ENCODE measurements at places on chromosomes 11 and 22.

- no peak for DNase-seq
Observed at GRCh38 chr11:124511745-124512144, 31.7 kb downstream of the OR8B12 start.

DNA sequence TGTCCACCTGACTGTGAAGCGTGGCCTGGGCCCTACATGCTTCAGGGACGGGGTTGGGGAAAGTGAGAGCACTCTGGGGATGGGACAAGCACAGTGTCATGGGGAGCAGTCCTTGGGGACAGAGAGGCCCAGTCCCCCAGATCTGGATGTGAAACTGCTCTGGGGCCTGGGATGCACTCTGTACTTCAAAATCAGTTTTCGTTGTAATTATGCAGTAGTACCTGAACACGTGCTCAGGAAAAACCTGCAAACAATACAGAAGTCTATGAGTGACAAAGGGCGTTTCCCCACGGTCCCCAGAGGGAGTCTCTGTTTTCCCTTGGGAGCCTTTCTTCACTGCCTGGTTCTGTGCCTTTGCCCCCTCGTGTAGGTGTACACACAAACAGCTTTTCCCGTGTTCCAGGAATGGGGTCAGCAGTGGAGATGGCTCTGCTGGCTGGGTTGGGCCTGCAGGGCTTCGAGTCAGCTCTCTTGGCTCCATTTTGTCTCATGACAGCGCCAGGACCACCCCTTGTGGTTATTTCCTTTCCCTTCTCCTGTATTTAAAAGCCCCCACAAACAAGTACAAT lies 5.2 kb upstream of the TNFRSF13C start:
- DNase-seq, result no peak

DNA sequence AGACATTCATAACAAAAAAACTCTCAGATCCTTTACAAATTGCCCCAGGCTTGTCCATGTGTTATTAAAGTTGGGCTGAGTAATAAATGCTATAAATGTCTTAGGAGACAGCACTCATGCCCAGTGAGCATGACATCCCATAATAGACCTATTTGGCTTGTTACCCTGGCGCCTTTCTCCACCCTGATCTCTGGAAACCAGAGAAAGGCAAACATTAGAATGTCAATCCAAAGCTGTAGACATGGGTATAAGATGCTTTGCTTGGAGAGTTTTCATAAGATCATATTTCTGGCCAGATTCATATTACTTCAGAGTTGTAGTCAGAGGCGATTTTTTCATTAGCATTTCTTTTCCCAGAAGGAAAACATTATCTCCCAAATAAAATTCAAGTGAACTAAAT lies 161.3 kb upstream of the UBASH3B start:
- peak; percentile 46 for DNase-seq

DNA sequence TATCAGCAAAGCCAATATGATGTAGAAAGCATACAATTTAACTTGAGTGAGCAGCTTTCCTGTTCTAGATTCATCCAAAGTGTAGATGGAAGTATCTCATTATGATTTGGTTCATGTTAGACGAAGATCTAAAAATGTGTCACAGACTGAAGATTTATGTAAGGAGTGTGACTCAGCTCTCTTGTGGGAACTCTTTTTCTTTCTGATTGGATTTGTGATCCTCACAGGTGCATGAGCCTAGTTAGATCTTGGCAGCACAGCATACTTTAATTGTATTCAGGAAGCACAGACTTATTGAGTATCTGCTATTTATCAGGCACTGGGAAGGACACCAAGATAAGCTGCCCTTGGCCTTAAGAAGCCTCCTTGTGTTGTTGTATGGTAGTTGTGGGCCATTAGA lies 147.1 kb downstream of the C11orf91 start:
- no peak for DNase-seq

- peak; percentile 90 for DNase-seq
Observed at GRCh38 chr11:27216270-27217149, 146.5 kb downstream of the CCDC34 start.

DNA sequence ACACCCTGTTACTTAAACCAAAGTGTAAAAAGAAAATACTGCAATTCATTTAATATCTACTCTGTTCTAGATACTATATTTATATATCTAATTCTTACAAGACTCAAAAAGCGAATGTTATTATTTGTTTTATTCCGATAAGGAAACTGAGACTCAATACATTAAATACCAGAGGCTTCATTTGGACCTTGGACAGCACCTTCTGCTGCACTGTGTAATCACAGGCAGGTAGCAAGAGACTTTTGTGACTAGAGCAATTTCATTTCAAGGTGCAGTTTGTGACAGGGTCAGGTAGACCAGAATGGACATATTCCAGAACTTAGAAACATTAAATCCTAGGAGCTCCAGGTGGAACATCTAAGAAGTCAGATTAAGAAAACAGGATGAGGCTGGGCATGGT lies 21.4 kb upstream of the DNAJB13 start:
- no peak for DNase-seq

GRCh38 chr11:60316317-60316716 lies 10.7 kb upstream of the MS4A6E start:
- DNase-seq, result no peak

DNA sequence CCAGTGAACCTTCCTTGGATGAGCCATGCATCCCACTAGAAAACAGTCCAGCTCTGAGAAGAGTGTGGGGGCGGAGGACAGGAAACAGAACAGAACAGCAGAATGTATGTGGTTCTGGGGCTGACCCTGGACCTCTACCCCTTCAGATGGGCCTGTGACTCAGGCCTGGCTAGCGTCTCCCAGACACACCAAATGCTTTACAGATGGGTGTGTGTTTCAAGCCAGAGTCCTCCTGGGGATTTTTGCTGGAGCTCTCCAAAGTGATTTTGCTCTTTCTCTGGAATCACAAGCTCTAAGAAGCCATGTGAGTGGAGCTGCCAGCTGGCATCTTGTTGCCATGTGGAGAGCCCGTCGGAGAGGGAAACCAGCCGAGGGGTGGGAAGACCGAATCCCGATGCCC lies 13.2 kb upstream of the C1QTNF4 start:
- DNase-seq, result peak; percentile 62

GRCh38 chr22:22928666-22929380 lies 41.2 kb downstream of the IGLL5 start:
- DNase-seq, result peak; percentile 76

GRCh38 chr11:129391360-129391759 lies 15.7 kb downstream of the BARX2 start:
- DNase-seq, result no peak

GRCh38 chr11:35689081-35689996 lies 26.8 kb downstream of the TRIM44 start:
- no peak for DNase-seq

GRCh38 chr11:34311126-34311525 lies 46.7 kb downstream of the ABTB2 start:
- DNase-seq, result no peak

DNA sequence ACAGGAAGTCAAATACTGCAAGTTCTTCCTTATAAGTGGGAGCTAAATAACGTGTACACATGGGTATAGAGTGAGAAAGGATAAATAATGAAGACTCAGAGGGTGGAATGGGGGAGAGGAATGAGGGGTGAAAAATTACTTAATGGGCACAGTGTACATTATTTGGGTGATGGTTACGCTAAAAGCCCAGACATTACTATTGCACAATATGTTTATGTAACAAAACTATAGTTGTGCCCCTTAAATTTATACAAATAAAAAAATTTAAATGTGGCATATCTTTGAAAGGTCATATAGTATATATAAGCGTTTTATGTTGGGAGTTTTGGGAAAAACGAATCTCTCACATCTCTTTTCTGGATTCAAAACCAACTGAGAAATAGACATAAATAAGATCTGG lies 96.1 kb downstream of the KIF18A start:
- DNase-seq, result no peak

- no peak for DNase-seq
Observed at GRCh38 chr11:84552791-84553190, 1074.4 kb downstream of the DLG2 start.

DNA sequence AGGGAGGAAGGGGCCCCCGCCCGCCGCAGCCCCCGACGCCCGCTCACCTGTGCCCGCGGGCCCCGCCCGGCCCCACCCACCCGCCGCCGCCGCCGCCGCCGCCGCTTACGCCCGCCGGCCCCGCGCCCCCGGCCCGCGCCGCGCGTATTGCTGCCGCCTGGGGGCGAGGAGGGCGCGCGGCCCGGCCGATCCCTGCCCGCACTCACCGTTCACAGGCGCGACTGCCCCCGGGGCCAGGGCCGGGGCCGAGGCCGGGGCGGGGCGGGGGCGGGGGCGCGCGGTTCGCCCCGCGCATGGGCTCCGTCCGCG lies 212 bp downstream of the HRAS start:
- DNase-seq, result no peak

GRCh38 chr22:25102722-25103121 lies 96.9 kb upstream of the CRYBB3 start:
- no peak for DNase-seq

- DNase-seq, result no peak
Observed at GRCh38 chr22:44723801-44724200, 21.8 kb downstream of the PRR5 start.

DNA sequence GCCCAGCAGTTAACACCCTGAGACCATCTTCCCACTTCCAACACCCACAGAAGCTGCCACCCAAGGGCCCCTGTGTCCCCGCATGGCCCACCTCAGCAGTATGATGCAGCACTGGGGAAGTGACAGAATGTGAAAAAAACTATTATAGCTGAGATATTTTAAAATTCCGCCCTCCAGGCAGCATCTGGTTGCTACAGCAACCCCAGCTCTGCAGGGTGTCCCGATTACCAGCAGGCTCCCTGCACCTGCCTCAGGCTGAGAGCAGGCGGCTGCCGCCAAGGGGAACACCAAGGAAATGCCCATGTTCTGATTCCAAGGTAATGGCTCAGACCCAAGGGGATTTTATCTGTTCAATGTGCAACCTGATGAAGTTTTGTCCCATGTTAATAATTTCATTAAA lies 10.5 kb upstream of the TMEM121B start:
- no peak for DNase-seq

- no peak for DNase-seq
Observed at GRCh38 chr11:88297421-88297820, 40.1 kb downstream of the CTSC start.

- no peak for DNase-seq
Observed at GRCh38 chr11:12886508-12886907, 122.6 kb upstream of the RASSF10 start.

DNA sequence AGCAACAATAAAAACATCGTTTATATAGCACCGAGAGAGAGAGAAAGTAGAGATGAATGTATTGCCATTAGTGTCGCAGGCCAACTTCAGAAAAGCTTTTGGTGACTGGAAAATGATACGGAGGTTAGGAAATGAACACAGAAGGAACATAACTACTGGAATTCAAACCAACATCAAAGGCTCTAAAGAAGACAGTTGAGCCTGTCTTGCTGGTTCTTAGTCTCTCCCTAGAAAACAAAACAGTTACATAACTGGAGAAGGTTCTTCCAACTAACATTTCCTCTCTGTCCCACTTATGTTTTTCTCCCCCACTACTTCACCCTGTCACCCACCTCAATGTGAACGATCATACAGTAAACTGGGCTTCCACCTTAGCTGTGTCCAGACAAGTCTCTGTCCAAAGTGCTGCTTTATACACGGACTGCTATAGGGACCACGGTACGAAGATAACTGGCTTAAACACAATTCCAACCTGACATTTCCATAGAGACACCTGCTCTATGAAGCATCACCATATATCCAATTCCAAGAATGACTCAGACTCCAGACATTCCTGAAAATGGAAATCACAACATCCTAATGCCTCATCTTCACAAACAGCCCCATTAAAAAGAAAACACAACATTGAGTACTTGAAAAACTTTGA lies 85.2 kb upstream of the ARHGAP32 start:
- no peak for DNase-seq

GRCh38 chr11:73889019-73889418 lies 12.2 kb downstream of the PAAF1 start:
- no peak for DNase-seq

- DNase-seq, result no peak
Observed at GRCh38 chr11:122045181-122045586, 70.8 kb downstream of the BLID start.

DNA sequence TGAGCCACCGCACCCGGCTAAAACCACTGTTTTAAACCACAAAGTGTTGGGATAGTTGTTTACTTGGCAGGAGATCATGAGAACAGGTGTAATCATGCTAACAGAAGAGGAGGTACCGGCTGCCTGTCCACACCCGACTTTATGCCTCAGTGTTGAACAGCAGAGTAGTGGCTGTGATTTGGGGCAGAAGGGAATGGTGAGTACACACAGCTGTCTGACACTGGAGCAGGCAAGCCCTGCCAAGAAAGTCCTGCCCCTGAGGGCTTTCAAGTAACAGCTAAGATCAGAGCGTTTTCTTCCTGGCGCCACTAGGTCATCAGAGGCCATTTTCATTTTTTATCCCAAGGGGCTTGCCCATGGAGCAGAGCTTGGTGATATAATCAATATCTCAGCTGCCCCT lies 8.1 kb downstream of the CDKN1C start:
- no peak for DNase-seq

- DNase-seq, result no peak
Observed at GRCh38 chr11:119175493-119176077, 7.1 kb downstream of the NLRX1 start.

- DNase-seq, result no peak
Observed at GRCh38 chr22:39255449-39256185, 10.8 kb upstream of the PDGFB start.

DNA sequence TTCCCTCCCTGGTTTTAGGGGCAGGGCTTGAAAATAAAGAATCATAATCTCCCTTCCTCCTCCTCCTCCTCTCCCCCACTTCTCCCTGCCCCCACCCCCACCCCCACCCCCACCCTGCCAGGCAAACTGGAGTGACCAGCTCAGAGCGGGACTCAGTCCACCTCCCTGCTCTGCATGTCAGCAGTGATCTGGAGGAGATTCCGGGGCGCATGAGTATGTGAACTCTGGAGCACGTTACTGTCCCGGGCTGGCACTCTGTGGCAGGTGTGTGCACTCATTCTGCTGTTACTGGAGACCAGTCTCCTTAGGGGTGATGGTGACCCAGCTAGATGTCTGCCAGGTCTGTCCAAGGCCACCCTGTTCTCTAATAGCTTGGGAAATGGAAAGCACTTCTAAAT lies 33.9 kb downstream of the MARK2 start:
- DNase-seq, result no peak

GRCh38 chr11:26043665-26044064 lies 288.3 kb upstream of the ANO3 start:
- DNase-seq, result no peak

DNA sequence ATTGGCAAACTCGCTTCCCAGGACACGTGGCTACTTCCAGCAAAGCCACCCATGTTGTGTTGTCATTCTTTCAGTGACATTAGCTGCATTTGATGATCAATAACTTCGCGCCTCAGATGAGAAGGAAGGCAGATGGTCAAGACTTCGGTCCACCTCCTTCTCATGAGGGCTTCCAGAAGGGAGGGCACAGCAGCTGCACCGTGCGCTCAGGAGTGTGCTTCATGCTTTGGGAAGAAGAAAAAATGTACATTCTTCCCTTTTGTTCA lies 25.3 kb downstream of the IGLL5 start:
- DNase-seq, result no peak

- peak; percentile 72 for DNase-seq
Observed at GRCh38 chr11:70482529-70482917, 84.2 kb downstream of the CTTN start.

GRCh38 chr11:44774108-44774507 lies 47.3 kb downstream of the TSPAN18 start:
- no peak for DNase-seq
